ENCODE measurements at places on chromosomes 7 and 10.

GRCh38 chr10:78255796-78256638 is 222.4 kb downstream of the RPS24 start:
- DNase-seq: no peak

- DNase-seq: no peak
Measured at GRCh38 chr10:104406715-104407650, 53.4 kb downstream of the CFAP58 start.

DNA sequence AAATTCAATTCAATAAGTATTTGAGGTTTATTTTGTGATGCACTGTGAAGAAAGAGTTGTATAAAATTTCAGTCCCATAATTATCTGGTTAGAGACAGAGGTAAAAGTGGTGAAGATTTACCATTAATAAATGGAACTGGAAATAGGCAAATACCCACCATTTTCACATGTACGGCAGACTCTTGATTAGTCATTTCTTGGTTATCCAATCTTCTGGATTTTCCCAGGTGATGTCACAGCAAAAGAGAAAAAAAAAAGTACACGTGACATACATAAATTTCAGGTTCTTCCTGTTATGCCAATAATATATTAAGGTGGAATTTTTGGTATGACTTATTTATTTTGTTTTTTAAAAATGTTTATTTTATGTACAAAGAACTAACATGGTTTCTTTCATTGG is 26.8 kb downstream of the NT5C3A start:
- no peak for DNase-seq

- no peak for DNase-seq
Measured at GRCh38 chr10:79438699-79439085, 6.7 kb downstream of the ZCCHC24 start.

DNA sequence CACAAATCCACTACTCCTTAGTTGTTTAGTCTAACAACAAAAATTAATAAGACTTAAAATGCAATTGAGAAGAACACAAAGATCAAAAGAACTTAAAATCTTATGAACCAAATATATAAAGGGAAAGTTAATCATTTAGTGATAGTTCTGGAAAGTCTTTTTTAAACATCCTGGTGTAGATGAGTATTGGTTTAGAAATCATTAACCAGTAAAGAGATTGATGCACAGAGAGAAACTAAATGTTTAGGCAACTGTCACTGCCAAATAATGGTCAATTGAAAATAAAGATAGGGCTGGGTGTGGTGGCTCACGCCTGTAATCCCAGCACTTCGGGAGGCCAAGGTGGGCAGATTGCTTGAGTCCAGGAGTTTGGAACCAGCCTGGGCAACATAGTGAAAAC is 44.9 kb downstream of the SP8 start:
- no peak for DNase-seq

- DNase-seq: no peak
Measured at GRCh38 chr7:46576950-46577349, 655.9 kb upstream of the IGFBP3 start.

DNA sequence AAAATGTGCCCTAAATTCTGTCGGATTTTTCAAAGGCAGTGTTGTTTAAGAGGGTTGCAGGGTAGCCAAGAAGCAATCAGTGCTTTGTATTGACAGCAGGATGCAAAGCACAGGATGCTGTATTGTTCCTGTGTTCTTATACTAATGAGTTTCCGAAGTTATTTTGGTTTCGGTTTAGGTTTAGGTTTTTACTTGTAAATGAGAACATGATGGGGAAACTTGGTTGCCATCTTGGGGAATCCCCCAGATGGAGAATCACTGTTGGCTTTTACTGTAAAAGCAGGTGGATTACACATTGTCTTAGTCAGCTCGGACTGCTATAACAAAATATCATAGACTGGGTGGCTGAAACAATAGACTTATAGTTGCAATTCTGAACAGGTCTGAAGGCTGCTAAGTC is 72.1 kb downstream of the INHBA start:
- no peak for DNase-seq

- DNase-seq: peak; percentile 17
Measured at GRCh38 chr7:155738652-155739537, 73.4 kb downstream of the SHH start.
